Germinal center (tissue), 1 donor: ENCODE measurements at places on chromosomes 7 and 10.
A peak's percentile ranks its signal among the peaks of the same experiment; 100 is the strongest.

- DNase-seq, result no peak
Measured at GRCh38 chr10:107437921-107438320, 273.4 kb upstream of the SORCS1 start.

DNA sequence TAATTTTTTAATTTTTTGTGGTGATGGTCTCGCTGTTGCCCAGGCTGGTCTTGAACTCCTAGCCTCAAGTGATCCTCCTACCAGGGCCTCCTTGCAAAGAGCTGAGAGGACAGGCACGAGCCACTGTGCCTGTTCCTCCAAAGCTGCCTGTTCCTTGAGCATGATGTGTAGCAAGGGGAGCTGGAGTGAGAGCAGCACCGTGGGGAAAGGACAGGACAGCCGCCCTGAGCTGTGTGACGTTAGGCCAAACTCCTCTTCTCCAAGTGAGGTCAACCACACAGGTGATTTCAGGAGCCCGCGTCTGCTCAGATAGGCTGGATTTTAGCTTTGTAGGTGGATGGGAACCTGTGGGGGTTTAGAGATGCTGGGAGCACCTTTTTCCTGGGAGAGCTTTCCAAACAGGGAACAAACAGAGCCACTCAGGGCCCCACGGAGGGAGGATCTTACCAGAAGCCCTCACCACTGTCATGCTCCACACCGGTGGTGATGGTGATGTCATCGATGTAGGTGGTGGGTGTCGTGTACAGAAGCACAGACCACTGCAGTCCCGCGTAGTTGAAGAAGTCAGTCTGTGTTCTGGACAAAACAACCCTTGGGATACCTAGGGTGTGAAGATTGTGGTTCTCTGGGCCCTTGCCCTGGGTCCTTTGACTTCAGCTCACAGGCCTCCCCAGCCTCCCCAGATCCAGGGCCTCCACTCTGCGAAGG, 44.8 kb upstream of the ZNF479 start:
- DNase-seq, result no peak

DNA sequence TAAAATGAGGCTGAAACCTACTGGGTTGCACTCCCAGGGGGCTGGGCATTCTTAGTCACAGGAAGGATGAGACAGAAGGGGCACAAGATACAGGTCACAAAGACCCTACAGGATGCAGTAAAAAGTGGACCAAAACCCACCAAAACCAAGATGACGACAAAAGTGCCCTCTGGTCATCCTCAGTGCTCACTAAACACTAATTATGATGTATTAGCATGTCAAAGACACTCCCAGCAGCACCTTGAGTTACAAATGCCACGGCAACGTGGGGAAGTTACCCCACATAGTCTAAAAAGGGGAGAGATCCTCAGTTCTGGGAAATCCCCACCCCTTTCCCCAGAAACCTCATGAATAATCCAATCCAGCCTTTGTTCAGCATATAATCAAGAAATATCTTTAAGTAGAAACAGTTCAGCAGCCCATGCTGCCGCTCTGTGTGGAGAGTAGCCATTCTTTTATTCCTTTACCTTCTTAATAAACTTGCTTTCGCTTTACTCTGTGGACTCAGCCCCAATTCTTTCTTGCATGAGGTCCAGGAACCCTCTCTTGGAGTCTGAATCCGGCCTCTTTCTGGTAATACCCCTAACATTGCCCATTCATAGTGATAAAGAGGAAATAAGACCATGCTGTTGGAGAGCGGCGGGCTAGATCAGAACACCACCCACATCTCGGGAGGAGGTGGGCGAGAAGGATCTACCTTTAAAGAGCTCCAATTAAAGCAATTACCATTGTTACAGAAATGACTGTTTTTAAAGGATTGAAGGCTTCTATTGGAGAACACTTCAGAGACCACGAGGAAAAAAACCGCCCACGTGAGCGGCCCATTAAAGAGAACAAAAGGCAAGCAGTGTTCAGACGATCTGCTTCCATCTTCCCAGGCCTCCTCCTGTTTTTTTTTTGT, 170.9 kb downstream of the USP6NL start:
- no peak for DNase-seq

GRCh38 chr7:74606101-74606908, 51.2 kb upstream of the GTF2I start:
- peak; percentile 63 for DNase-seq

GRCh38 chr7:80467069-80467468, 44.8 kb downstream of the GNAT3 start:
- no peak for DNase-seq

- peak; percentile 21 for DNase-seq
Measured at GRCh38 chr10:100528921-100529474, 673 bp downstream of the NDUFB8 start.

- no peak for DNase-seq
Measured at GRCh38 chr10:44998146-44998631, 2.5 kb upstream of the ZNF22 start.

DNA sequence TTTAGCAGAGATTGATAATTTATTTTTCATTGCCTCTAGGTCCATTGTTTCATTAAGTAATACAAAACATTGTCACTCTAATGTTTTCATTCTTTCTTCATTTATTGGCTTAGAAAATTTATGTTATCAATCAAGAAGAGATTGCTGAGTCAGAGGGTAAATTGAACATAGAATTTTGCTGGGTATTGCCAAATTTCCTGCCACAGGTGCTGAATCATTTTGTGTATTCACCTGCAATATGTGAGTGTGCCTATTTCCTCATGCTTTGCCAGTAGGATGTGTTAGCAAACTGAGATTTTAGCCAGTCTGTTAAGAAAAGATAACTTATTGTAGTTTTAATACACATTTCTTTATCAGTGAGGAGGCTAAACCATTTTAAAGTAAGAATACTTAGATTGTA, 38.0 kb downstream of the MARCHF5 start:
- no peak for DNase-seq
